ENCODE measurements at places on chromosomes 13 and 19. TPM values are rescaled to one million over a fixed set of nuclear protein-coding genes. Genes with fewer than 3 reads are reported as not detected.

Gene CAPN12
- total RNA-seq: 0.52 TPM

GRCh38 chr19:33206261-33207039 is 12.3 kb downstream of the LRP3 start:
- no peak for DNase-seq
- H3K27me3 ChIP-seq: no peaks in the 10 kb centered on the region
- H3K27ac ChIP-seq: no peak overlapping the region
- H3K4me3 ChIP-seq: no peak overlapping the region
- no peaks in the 10 kb centered on the region for H3K4me1 ChIP-seq

DNA sequence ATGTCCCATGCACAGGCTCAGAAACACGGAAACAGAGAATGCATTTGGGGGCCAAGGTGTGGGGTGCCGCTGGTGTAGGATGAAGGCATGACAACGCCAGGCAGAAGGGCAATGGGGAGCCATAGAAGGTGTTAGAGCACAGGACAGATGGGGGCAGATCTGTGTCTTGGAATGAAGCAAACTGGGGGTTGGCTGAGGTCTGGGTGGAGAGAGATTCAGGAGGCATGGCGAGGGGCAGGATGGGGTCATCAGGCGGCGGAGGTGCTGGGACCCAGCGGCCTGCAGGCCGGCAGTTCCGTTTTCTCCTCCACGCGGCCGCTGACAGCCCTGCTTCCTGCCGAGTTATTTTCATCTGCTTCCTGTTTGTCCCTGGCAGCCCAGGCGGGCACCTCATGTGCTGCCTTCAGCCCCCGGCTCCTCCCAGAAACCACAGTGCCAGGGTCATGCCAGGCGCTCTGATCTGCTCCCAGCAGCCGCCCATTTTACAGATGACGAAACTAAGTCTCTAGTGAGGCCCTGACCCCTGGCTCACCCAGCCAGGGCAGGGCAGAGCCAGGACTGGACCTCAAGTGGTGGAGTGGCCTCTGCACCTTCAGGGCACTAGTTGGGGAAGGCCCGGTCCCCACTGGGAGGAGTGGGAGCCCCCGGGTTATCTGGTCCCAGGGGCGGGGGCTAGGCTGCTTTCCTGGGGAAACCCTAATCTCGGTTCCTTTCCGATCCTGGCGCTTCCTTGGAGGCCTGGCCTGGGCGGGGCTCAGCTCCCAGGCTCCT is 2.2 kb downstream of the ARHGAP45 start:
- peak; percentile 83 for DNase-seq
- peak overlapping the region; percentile 53 for H3K4me3 ChIP-seq
- H3K27ac ChIP-seq: no peak overlapping the region
- peaks cover 23% of the 10 kb centered on the region for H3K4me1 ChIP-seq
- H3K36me3 ChIP-seq: no peaks in the 10 kb centered on the region

DNA sequence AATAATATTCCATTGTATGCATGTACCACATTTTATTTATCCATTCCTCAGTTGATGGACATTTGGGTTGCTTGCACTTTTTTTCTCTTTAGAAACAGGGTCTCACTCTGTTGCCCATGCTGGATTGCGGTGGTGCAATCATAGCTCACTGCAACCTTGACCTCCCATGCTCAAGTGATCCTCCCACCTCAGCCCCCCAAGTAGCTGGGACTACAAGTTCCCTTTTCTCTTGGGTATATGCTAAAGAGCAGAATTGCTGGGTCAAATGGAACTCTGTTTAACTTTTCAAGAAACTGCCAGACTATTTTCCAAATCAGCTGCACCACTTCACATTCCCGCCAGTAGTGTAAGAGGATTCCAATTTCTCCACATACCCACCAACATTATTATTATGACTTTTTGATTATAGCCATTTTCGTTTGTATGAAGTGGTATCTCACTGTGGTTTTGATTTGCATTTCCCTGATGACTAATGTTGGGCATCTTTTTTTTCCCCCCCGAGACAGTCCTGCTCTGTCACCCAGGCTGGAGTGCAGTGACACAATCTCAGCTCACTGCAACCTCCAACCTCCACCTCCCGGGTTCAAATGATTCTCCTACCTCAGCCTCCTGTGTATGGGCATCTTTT is 7.6 kb upstream of the IPO5 start:
- no peak overlapping the region for H3K27ac ChIP-seq
- no peak overlapping the region for H3K4me3 ChIP-seq
- DNase-seq: no peak
- H3K4me1 ChIP-seq: no peaks in the 10 kb centered on the region
- H3K36me3 ChIP-seq: no peaks in the 10 kb centered on the region
- no peaks in the 10 kb centered on the region for H3K27me3 ChIP-seq

Measured in psoas muscle (tissue), 8 donors.